ENCODE measurements at places on chromosomes 3 and 15.

DNA sequence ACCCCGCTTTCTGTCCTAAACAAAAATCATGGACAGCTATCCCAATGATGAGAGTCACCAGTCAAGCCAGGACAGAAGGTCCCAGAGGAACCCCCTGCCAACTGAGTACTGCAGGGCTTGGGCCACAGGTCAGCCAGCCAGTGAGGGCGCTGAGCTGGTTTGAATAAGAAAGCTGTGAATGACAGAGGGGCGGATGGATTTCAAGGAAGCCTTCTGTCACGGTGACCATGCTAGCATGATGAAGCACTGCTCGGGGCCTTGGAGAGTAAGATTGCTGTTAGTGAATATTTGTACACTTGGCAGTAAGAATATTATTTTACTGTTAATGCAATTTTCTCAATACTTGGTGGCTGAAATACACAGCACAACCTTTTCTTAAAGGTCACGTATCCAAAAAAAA lies 734.0 kb upstream of the NR2F2 start:
- no peak for DNase-seq

DNA sequence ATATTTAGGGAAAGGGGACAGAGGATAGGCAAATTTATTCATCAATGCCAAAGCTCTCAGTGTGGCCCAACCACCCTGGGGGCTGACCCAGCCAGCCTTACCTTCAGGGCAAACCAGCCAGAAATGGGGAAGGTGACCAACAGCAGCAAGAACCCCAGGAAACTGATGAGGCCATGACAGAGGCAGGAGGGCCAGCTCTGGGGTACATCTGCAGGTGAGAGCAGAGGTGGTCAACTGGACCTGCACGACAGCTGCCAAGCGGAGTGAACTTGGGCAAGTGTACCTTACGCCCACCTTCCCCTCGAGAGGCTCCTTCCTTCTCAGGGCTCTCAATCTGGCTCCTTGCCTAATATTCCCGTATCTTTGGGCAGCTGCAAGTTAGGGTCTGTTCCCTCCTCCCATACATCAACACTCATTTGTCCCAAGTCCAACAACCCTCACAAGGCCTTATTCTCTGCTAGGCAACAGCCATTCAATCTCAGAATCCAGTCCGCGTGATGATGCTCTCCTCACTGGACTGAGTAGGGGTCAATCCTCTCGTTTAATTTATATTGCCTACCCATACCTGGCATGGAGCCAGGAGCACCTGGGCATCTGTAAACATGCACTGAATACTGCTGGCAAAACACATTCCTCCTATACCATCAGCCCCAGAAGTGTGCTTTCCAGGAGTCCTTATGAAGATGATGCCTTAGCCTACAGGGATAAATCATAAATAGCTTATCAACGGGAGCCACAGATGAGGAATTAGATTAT lies 1.7 kb downstream of the STOML1 start:
- DNase-seq, result no peak

GRCh38 chr15:80234883-80235282 lies 17.1 kb downstream of the CTXND1 start:
- DNase-seq, result no peak

GRCh38 chr15:89115547-89115946 lies 27.3 kb downstream of the ABHD2 start:
- no peak for DNase-seq

DNA sequence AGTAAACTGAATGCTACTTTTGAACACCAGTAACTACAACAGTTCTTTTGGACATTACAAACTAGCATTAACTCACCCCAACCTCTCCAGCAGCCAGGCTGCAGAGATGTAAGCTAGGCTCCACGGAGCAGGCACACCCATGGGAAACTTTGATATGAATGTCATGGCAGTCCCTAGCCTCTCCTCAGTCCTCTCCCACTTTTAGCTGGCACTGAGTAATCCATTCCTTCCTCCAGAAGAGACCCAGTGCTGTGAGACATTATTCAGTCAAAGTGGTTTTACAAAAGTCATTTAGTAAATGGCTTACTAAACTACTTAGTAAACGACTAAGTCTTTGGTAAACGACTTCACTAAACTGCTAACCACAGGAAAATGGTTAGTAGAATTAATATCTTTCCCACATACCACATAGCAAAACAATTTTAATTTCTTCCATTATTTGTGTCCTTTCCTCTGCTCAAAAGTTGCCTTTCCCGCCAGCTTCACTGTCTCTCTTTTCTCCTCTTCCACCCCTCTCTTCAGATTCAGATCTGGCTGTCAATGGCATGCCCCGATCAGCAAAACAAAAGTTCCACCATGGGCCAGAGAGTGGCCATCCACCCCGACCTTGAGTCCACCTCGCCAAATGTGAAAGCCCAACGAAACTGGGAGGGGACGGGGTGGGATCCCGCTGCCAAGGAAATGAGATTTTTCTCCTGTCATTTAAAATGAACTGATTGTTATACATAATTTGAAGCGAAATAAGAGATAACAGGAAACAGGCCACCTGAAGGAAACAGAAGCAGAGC lies 67.5 kb upstream of the TJP1 start:
- no peak for DNase-seq

DNA sequence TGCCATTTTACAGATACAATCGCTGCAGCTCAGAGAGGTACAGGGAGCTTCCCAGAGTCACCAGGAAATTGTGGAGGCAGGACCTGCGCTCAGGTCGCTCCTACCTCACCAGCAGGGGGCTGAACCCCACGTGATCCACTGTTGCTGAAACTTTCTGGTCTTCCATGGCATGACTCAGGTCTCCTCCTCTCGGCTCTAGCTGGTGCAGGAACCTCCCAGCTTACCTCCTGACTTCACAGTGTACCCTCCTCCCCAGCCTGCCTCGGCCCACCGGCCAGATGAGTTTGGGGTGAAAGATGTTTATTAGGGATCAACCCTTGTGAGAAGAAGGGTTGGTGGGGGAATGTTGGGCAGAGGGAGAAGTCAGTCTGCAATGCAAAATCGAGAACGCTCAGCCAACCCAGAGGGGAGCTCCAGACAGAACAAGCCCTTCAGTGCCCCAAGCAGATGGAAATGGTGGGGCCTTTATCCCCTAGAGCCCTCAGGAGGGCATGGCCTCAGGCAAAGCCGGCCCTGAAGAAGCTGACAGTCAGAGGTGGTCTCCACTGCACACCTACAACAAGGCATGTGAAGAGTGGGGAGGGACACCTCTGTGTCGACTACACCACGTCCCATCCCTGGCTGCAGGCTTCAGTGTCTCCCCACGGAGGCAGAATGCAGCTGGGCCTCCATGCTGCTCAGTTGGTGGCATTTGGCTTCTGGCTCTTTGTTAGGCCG lies 118.6 kb upstream of the PRR20G start:
- DNase-seq, result no peak

DNA sequence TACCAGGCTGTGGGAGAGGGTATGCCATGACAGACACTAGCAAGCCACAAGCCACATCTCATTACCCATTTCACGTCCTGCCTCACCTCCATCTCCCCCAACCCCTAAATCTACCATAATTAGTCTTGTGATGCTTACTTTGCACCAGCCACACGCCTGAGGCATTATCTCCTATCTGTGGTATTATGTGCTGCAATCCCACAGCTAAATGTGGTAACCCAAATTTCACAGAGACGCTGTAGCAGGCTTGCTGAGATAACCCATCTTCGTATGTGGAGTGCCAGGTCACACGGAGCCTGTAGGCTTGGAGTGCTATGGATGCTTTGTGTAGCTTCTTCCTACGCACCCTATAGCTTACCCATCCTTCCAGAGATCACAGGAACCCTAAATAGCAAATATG lies 256.7 kb upstream of the KCNH8 start:
- no peak for DNase-seq

DNA sequence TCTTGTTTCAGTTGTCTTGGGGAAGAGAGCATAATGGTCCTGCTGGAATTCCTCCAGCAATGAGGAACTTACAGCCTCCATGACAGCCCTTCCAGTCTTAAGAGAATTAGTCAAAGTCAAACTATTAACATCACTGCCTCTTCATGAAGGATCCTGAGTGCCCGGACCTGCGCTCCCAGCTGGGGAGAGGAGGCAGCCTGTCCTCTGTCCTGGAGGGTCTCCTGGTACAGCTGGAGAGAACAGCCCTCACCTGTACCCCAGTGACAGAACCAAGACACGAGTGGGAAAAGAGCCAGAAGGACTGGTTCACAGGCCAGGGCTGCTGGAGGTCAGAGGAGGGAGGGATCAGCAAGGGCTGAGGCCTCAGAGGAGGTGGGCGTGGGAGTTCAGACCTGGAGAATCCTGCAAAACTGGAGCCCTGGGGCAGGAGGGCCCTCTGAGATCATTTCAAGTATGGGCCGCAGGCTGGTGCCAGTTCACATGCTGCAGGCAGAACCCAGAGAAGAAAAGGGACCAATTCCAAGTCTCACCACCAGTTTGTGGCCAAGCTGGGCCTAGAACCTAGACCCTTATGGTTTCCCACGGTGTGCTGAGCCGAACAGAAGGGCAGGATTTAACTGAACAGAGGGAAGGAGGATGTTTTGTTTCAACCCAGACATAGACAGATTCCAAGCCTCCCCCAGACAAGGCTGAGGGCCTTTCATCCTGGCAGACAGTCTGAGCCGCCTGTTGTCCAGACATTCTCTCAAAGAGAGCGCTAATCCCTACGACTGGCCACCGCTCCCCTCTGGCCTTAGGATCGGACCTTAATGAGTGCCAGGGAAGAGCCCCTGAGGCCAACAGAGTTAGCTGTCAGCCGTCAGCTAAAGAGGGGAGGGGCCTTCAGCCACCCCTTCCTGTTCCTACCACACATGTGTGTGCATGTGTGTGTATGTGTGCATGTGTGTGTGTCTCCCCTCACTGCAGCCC lies 18.2 kb downstream of the LOXL1 start:
- no peak for DNase-seq

DNA sequence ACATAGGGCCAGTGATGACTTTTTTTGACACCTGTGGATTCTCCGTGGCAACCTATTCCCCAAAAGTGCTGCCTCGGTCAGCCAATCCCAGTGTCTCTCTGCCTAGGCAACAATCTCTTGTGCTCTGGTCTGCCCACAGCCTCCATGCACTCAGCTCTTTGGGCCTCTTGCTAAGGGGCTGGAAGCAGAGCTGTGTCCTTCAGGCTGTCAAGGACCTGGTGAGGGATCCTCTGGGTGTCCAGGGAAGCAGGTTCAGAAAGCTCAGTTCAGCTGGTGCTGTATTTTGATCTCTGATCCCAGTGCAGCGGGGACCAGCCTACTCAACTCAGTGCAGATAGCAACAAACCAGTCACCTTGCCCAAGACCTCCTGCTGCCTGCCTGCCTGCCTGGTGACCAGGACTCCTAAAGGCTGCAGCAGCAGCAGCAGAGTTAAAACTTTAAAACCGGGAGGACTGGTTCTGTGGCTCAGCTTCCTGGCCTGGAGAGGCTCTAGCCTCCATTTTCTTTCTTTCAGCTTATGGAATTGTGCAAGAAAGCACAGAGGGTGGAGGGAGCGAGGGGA lies 6.2 kb downstream of the PAK6 start:
- no peak for DNase-seq

DNA sequence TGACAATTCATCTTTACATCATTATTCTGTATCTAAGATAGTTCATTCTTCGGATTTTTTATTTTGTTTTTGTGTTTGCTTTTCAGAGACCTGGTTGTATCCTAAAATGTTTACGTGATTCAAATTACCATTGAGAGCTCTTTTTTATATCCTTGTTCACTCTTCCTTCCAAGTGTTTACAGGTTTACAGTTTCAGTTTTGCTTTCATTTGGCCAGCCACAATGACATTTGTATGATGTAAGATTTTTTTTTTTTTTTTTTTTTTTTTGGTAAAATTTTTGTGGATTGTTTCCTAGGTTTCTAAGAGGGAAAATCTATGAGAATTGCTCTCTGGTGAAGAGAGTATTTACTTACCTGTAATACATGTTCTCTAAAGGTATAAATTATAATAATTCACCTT lies 55.0 kb downstream of the SETD5 start:
- DNase-seq, result no peak

DNA sequence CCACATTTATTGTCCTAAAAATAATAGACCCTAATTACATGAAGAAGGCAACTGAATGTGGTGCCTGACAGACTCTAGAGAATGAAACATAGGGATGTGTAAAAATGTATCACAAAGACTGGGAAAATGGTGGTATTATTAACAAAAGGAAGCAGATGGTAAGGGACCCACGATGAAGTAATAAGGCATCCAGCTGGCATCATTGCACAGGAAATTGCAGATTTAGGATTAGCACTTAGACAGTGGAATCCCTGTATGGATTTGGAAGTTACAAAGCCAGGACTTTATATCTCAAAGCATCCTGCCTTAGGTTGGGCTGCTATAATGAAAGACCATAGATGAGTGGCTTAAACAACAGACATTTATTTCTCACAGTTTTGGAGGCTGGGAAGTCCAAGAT lies 104.3 kb downstream of the PPM1L start:
- DNase-seq, result no peak

DNA sequence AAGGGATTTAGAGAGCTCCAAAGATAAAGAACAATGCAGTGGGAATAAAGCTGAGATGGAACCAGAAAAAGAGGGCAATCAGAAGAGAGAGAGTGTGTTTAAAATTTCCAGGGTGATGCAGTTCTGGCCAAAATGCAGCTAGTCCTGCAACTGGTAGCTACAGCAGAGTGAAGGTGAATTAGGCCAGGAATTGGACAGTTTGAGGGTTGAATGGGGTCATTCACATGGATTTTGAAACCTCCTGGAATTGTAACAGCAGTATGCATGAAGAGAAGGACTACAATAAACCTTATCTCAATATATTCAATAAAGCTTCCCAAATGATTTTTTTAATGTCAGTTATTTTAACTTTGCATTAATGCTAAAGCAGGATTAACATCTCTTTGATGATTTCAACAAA lies 85.2 kb downstream of the CBLB start:
- DNase-seq, result no peak

DNA sequence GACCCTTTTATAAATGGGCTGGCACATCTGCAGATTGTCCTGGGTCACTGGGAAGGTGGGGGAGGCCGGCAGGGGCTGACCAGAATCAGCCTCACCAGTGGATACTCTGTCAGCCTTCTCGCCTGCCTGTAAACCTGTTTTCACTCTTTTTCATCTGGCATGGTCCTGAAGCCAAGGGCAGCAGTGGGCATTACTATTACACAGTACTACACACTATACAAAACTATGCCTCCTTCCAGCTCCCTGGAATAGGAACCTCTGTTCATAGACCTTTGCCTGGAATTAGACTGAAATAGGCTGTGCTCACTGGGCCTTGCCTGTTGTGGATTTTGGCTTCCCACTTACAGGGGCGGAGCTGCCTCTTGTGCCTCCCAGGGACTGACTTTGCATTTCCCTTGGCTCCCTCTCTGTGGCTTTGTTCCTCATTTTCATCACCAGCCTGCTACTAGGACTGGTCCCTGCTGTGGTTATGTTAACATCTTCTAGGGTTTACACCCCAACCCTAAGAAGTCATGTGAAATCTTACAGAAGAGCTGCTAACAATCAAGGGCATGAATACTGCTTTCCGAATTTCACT lies 120.7 kb downstream of the FNDC3B start:
- peak; percentile 95 for DNase-seq

GRCh38 chr3:45772341-45773035 lies 23.8 kb downstream of the SLC6A20 start:
- DNase-seq, result no peak

GRCh38 chr3:29757054-29757777 lies 476.3 kb downstream of the RBMS3 start:
- no peak for DNase-seq

GRCh38 chr3:186506857-186507256 lies 37.3 kb downstream of the CRYGS start:
- no peak for DNase-seq

Data from AML-193 (cell line).